HCT116 (cell line): ENCODE measurements at places on chromosomes 16 and 17.

- DNase-seq: no peak
Measured at GRCh38 chr17:32497431-32498205, 10.8 kb downstream of the CDK5R1 start.

- DNase-seq: no peak
Measured at GRCh38 chr16:89549007-89549700, 11.3 kb upstream of the RPL13 start.

DNA sequence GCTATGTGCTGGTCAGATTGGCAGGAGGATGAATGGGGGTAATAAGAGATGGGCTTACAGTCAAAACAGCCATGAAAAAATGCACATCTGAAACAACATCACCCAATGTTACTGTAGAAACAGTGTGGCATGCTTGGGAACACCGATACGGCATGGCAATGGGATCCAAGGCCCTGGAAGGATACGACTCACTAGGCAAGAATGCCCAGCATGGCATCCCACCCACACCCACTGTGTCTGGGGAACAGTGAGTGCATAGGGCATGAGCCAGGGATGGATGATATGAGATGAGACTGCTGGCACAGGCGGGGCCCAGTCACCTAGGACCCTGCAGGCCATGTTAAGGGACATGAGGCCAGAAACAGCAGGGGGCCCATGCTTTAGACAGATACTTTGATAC, 11.5 kb downstream of the TRIM25 start:
- DNase-seq: no peak

GRCh38 chr17:79788989-79789942, 7.6 kb downstream of the CBX8 start:
- no peak for DNase-seq

DNA sequence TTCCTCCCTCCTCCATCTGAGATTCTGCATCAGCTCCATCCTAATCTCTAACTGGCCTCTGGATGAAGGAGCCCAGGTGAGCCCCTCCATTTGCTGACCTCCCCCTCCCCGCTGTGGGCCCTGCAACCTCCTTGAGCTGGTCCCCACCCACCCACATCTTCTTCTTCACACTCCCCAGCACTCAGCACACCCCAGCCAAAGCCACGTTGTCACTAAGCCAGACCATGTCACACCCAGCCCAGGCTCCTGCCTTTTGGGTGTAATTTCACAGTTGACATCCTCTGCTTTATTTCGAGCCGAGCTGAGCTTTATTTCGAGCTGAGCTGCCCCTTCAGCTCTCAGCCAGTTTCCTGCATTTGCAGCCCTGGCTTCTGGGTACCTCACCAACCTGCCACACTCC, 282.7 kb upstream of the TNRC6C start:
- DNase-seq: no peak

GRCh38 chr16:83835586-83836566, 28.1 kb downstream of the HSBP1 start:
- DNase-seq: peak; percentile 51

GRCh38 chr16:70412385-70412784, 26.5 kb downstream of the ST3GAL2 start:
- DNase-seq: no peak

- peak; percentile 98 for DNase-seq
Measured at GRCh38 chr17:74417178-74418045, 14.5 kb upstream of the GPRC5C start.

DNA sequence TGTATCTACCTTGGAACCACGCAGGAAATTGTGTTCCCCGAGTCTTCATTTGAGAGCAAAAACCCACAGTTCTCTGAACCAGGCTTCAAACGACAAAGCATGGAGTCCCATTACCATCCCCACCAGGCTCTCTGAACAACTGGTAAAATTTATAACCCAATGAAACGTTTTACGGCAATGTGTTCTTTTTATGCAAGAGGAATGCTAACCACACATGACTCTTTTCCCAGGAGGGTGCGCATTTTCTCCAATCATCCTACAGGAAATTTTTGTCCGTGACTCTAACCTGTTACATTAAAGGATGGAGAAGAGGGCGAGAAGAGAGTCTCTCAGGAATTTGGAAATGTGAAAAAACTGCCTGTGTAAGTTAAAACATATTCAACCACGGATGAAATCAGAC, 17.8 kb downstream of the STX8 start:
- DNase-seq: no peak

DNA sequence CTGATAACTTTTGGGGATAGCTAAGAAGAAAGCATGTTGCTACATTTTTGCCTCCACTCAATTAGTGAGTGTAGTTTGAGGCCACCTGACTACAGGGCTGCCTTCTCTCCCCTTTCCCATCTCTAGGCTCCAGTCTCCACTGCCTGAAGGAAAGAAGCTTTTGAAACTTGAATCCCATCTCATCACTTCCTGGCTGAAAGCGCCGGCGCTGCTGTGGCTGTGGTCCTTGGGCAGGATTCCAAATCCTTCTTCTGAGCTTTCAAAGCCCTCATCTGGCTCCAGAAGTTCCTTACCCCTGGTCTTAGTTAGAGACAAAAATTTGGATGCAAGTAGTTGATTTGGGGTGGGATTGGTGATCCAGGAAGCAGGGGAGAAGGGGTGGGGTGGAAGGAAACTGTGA, 119.4 kb downstream of the FOXL1 start:
- no peak for DNase-seq

DNA sequence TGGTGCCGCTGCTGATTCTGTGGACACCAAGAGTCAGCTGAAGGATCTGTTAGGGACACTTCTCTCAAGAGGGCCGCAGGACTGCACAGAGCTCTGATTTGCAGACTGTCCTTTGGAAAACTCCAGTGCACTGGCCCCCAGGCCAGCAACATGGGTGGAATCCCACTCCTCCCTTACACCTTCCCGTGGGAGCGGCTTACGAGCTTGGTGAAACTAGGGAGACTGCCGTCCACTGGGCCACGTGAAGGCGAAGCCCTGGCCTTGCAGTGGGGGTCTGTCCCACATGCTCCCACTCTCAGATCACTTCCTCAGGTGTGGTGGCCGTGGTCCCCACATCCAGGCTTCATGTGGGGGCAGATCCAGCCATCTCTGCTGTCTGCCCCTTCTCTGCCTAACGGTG, 36.4 kb downstream of the PSME3IP1 start:
- no peak for DNase-seq

GRCh38 chr16:85750146-85750826, 610 bp downstream of the C16orf74 start:
- no peak for DNase-seq

GRCh38 chr17:40180694-40181093, 3.4 kb downstream of the RAPGEFL1 start:
- no peak for DNase-seq
